ENCODE measurements at places on chromosomes 12 and 14.

- DNase-seq: peak; percentile 46
These were observed 966 bp downstream of the SINHCAF start for GRCh38 chr12:31324845-31325523.

DNA sequence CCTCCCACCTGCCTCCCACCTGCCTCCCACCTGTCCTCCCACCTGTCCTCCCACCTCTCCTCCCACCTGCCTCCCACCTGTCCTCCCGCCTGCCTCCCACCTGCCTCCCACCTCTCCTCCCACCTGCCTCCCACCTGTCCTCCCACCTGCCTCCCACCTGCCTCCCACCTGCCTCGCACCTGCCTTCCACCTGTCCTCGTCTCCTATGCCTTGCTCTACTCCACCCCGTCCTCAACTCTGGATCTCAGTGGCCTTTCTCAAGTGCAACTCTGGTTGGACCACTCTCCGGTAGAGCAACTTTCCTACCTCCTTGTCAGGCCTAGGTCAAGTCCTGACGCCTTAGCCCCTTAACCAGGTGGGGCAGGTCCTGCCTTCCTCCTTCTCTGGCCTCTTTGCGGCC is 29.3 kb upstream of the PEX5 start:
- DNase-seq: no peak

DNA sequence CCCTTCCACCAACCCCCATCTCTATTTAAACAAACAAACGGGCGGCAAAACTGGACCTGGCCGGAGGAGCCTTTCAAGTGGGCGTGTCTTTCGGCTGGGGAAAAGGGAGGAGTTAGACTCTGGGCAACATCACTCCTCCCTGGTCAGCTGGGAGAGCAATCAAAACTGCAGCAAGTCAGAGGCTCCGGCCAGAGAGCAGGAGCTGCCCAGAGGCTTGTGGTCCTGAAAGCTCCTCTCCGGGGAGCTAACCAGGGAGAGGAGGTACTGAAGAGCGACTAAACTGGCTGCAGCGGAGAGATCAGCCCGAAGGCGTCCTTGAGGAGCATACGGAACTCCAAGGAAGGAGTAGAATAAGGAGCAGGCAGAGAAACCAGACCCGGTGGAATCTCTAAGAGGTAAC is at the start of gene NEUROD4:
NEUROD4 (plus strand) TSS at position 191 of the 400 bp plus-strand sequence. CDS start 6,466 bp downstream, outside the sequence.
- DNase-seq: no peak

GRCh38 chr14:63863004-63863403 is 10.2 kb downstream of the SYNE2 start:
- DNase-seq: no peak

DNA sequence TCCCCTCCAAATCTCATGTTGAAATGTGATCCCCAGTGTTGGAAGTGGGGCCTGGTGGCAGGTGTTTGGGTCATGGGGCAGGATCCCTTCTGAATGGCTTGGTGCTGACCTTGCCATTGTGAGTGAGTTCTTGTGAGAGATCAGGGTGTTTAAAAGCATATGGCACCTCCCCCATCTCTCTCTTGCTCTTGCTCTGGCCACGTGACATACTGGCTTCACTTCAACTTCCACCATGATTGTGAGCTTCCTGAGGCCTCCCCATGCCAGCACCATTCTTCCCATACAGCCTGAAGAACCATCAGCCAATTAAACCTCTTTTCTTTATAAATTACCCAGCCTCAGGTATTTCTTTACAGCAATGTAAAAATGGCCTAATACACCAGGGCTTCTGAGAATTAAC is 79.8 kb upstream of the C14orf132 start:
- no peak for DNase-seq

GRCh38 chr12:75754698-75755097 is 243.3 kb upstream of the KRR1 start:
- no peak for DNase-seq

- no peak for DNase-seq
These were observed 15.1 kb upstream of the NEK9 start for GRCh38 chr14:75141967-75142366.

- no peak for DNase-seq
These were observed 665 bp downstream of the RHOF start for GRCh38 chr12:121792607-121793439.

GRCh38 chr14:93960108-93960475 is 16.3 kb downstream of the ASB2 start:
- DNase-seq: peak; percentile 44

GRCh38 chr14:68513137-68513536 is 279.7 kb downstream of the ZFP36L1 start:
- no peak for DNase-seq

DNA sequence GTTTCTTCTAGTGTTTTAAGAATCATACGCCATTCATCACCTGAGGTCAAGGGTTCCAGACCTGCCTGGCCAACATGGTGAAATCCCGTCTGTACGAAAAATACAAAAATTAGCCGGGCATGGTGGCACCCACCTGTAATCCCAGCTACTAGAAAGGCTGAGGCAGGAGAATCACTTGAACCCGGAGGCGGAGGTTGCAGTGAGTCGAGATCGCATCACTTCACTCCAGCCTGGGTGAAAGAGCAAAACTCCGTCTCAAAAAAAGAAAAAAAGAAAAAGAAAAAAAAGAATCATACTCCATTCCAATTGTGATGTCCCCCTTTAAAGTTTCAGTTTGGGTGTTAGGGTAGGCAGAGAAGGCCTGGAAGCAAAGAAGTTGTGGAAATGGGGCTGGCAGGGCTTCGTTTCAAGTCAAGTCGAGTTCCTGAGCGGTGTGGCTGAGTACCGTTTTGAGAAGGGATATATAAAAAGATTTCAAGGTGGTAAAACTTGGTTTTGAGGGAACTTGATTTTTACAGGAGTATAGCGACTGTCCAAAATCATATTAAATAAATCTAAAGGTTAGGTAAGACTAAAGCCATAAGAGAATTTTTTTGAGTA is 1.5 kb upstream of the TAOK3 start:
- no peak for DNase-seq

- no peak for DNase-seq
These were observed 210.4 kb downstream of the SPTSSA start for GRCh38 chr14:34251662-34252061.

DNA sequence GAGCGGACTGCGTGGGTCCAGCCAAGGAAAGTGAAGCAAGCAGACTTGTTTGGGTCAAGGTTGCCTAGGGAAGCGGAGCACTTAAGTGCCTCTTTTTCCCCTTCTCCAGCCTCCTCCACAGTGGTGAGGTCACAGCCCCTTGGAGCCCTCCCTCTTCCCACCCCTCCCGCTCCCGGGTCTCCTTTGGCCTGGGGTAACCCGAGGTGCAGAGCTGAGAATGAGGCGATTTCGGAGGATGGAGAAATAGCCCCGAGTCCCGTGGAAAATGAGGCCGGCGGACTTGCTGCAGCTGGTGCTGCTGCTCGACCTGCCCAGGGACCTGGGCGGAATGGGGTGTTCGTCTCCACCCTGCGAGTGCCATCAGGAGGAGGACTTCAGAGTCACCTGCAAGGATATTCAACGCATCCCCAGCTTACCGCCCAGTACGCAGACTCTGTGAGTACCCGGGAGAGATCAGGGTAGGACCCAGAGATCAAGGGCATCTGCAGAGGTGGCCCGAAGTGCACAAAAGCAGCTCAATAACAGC is at the start of gene TSHR:
TSHR (plus strand) TSS at position 206 of the 526 bp plus-strand sequence; CDS start at position 266, 60 bp downstream.
- no peak for DNase-seq

DNA sequence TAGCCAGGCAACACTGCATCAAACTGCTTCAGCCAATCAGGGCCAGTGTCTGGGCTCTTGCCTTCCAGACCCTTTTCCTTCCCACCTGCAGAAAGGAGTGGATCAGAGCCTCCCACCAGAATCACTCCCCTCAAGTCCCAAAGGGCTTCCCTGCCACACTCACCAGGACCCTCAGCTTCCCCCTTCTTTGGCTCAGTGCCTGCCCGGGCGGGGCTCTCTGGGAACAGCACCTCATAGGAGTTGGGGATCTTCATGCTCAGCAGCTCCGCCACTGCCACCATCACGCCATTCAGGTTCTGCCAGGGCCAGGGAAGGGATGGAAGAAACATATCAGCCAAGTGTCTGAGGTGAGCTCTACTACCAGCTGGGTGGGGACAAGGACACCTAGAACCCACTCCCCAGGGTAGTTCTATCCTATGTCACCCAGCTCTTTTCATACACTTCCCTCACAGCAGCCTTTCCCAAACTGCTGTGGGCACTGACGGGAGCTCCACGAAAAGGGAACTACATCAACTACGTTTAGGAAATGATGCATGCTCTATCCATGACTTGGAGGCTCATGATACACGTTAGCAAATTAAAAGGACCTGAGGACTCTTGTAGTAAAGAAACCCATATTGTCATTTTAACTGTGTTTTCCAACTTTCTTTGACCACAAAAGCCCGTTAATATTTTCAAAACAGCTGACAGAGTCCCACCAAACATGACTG is 9.4 kb upstream of the PRKAG1 start:
- no peak for DNase-seq

GRCh38 chr12:91113621-91114020 is 2.3 kb upstream of the LUM start:
- peak; percentile 15 for DNase-seq

- DNase-seq: no peak
These were observed 20.3 kb downstream of the HVCN1 start for GRCh38 chr12:110668480-110669192.

GRCh38 chr14:97251491-97252155 is 454.4 kb downstream of the VRK1 start:
- no peak for DNase-seq

DNA sequence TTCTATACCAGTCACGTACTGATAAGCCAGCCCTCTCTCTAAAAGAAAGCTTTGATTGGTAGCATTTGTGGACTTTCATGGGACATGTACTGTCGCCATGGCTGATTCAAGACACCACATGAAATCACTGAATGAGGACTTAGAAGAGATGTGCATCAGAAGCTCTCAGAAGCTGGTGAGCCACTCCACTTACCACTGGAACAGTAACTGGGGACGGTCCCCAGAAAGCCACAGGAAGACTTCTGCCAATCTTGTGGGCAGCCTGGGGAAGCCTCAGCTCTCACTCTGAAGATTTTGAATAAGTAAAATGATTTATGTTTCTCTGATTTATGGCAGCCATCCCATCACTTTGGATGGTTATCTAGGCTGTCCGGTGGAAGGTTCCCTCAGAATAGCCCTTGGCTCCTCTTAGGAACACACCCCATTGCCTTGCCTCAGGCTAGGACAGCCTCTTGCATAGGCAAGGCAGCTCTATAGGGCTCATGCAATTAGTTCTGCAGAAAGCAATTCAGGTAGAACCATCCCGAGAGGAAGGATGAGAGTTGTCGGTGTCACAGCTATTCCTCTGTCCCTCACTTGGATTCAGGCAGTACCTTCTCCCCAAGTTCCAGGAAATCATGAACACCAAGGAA is 9.8 kb downstream of the DHRS1 start:
- DNase-seq: no peak

DNA sequence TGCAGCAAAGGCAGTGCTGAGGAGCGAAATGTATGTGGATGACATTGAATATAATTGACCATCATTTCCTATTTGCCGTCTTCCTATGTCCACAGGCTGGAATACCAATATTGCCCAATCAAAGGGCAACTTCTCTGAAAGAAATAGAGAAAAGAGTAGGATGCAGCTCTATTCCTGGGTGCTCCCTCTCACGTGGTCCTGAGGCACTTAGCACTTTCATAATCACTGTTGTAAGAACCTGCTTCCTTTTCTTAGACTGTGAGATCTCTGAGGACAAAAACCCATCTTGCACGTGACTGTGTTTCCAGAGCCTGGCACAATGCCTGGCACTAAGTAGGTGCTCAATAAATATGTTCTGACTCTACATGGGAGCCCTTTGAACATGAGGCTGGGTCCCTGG is 122.7 kb upstream of the CPM start:
- no peak for DNase-seq

- DNase-seq: no peak
These were observed 2.1 kb downstream of the KRT83 start for GRCh38 chr12:52319097-52319496.

DNA sequence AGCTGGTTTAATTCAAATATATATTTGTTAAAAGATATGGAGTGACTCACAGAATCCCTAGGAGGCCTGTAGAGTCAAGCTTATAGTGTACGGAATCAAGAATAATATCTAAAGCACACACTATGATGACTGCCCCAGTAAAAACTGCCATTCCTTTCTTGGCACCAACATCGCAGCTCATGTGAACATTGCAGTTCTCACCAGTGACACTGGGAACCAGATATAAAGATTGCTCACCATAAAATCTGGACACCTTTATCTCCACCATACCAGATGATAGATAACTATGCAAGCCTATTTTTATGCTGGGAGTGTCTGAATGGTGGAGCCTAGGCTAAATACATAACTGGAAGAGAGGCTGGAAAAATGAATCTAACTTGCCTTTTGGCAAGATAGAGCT is 463.9 kb upstream of the TBX3 start:
- no peak for DNase-seq

GRCh38 chr14:22314183-22314820 is 274.7 kb downstream of the DAD1 start:
- DNase-seq: no peak

DNA sequence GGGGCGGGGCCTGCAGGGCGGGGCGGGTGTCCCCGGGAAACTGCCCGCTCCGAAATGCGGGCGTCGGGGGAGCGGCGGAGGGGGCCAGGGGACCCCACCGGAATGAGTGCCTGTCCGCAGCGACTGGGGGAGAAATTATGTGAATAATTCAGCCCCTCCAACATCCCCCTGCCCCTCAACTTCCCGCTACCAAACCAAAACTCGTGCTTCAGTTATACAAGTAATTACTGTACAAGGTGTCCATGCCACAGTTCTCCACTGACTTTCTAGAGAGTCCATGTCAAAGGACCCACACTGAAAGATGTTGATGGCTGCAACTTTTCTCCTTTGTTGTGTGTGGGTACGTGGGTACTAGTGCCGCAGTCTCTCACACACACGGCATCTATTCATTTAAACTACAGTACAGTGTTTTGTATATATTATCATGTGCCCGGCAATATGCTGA is 414 bp upstream of the CDK17 start:
- no peak for DNase-seq

DNA sequence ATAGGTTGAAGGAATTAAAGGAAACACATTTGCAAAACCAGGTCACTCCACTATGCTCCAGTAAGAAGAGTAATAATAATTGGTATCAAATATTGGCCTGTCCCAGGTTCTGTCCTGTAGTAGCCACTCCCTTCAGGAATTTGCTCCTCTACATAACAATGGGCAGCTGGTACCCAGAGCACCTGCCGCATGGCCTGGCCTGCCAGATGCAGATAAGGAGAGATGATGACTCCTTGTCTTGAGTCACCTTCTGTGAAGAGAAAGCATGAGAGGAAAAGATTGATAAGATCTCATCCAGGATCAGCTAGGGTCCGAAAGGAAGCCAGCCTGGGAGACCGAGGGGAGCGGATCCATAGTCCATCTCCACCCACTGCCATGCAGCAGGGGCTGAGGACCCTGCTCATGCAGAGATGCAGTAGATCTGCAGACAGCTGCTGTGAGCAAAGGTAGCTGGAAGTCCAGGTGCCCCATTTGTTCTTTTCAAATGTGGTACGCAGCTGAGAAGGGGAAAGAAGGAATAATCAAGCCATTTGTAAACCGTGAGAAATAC is 24.3 kb downstream of the VCPKMT start:
- no peak for DNase-seq

GRCh38 chr12:94677778-94678177 is 27.4 kb upstream of the TMCC3 start:
- no peak for DNase-seq

GRCh38 chr14:100341301-100342031 is 18.3 kb downstream of the SLC25A47 start:
- peak; percentile 56 for DNase-seq

GRCh38 chr14:75926431-75927115 is 55.2 kb downstream of the TGFB3 start:
- DNase-seq: no peak

GRCh38 chr14:101600891-101601605 is 39.8 kb downstream of the DIO3 start:
- no peak for DNase-seq

GRCh38 chr14:61451891-61452400 is 130.6 kb downstream of the PRKCH start:
- DNase-seq: no peak

Data from RCC 7860 (cell line).